Stimulated activated CD4-positive, alpha-beta T cell treated with anti-CD3 and anti-CD28 coated beads, Interleukin-15, amount 100 ng/mL, for 24 hours (primary cell): ENCODE measurements at places on chromosomes 12 and 14.
A peak's percentile ranks its signal among the peaks of the same experiment; 100 is the strongest.

DNA sequence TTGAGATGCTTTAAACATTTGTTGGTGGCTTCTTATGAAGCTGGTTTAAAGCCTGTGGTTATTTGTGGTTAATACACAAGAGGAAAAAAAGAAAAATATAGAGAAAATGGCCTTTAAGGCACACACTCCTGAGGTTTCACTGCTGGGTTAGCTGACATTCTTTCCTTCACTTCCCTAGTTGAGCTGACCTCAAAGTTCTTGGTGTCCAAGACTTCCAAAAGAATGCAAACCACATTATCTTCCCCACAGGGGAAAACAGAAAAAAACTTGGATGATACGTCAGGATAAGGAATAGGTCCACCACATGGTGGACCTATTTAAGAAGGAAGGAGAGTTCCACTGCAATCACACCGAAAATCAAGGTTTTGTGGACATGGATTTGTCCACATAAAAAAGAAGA lies 94.3 kb downstream of the SLC25A21 start:
- no peak for DNase-seq

DNA sequence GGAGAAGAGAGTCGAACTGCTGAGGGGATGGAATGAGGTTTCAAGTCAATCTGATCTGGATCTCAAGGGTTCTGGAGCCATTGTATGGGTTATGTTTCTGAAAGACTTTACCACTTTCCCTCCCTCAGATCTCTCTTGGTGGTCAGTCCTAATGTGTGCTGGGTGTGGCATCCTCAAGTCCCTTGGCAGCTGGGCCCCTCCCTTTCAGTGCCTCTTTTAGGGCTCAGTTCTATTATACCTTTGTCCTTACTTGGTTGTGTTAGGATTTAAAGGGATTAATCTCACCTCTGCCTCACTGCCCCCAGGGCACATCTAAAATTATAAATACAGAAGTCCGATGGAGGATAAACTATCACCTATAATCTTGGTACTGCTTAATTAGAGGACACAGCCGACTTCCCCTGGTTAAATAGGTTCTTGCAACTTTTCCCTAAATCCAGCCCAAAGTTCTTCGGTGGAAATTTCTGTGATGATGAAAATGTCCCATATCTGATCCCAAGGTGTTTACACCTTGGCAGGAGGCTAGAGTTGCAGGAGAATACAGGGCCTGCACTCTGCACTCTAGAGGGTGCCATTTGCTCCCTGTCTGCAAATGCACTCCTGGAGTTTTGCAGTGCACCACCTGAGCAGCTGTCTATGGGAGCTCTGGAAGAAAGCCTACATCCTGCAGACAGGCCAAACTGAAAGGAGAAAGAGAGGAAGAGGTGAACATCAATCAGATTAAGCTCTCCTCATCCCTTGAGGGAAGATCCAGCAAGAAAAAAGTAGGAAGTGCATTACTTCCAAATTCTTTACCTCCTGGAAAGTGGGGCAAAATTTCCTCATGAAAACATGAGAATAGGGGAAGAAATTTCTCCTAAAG lies 106.8 kb downstream of the NUAK1 start:
- DNase-seq, result no peak

GRCh38 chr14:63555572-63555971 lies 12.4 kb upstream of the PPP2R5E start:
- peak; percentile 20 for DNase-seq

DNA sequence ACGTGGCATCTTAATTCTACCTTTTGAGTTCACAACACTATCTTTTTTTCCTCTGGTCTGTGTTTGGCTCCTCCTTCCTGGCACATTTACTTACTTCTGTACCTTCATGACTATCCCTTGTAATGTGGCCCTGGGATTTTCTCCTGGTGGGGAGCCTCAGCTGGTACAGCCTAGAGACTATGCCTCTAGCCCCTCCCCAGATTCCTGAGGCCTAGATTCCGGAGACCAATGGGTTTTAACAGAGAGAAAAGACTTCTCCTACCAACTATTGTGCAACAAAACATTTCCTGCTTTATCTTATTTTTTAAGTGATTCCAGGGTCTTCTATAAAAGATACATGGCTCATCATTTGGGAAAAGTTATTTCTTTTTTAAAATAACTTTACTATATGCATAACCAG lies 216.2 kb upstream of the KRR1 start:
- no peak for DNase-seq

DNA sequence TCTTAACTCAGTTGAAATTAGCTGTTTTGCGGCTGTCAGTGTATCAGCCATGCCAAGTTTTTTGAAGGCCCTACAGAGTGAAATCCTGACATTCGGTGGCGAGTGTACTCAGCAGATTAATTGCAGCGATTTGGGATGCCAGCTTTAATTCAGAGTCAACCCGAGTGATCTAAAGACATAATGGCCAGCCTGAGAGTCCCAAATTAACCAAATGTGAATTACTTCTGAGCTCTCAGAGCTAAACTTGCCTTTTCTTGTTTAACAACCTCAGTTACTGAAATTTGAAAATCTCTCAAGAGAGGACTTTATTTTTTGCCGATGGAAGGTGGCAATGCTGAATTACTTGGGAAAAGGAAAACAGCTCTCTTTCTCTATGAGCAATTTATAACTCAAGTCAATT lies 148.5 kb downstream of the GLT1D1 start:
- no peak for DNase-seq

DNA sequence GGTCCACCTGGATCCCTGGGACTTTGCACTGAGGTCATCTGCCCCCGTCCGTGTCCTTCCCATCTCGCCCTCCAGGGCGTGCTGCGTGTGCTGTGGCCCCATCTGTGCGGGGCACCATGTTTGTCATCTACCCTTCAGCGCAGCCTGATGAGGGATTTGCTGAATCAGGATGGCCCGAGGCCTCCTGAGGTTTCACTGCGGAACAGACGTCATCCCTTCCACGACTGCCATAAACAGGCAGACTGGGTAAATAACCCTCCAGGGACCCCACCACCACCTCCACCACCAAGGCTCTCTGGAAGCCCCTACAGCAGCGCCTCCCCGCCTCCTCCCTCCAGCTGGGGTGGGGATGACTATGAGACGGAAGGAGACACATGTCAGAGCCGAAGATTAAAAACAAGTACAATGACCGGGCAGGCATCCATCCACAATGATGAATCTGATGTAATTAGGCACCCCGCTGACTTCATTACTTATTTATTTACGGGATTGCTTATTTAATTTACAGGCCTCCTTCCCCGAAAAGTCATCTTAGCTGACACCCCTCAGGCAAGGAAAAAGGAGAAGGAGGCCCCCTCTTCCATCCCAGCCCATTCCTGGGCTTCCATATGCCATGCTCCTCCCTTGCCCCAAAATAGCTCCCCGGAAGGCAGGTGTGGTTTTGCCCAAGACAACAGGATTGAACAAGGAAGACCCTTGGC lies 39.4 kb downstream of the NCOR2 start:
- DNase-seq, result no peak

DNA sequence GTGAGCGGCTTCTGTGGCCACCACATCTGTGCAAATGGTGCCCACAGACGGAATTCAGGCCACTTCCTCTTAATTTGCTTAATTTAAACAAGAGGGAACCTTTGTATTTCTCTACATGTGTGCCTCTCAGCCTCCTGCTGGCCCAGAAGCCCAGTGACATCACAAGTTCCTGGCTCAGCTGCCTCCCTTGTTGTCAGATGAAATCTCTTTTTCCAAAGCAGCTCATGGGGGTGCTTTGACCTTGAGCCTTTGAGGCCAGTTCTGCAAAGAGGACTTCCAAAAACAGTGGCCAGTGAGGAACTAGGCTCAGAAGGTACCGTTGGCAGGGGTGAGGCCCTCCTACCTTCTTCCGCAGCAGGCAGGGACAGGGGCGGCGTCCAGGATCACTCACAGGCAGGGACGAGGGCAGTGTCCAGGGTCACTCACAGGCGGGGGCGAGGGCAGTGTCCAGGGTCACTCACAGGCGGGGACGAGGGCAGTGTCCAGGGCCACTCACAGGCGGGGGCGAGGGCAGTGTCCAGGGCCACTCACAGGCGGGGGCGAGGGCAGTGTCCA lies 35.0 kb upstream of the GALNT9 start:
- no peak for DNase-seq

- no peak for DNase-seq
Measured at GRCh38 chr12:26954027-26954426, 15.8 kb downstream of the FGFR1OP2 start.

DNA sequence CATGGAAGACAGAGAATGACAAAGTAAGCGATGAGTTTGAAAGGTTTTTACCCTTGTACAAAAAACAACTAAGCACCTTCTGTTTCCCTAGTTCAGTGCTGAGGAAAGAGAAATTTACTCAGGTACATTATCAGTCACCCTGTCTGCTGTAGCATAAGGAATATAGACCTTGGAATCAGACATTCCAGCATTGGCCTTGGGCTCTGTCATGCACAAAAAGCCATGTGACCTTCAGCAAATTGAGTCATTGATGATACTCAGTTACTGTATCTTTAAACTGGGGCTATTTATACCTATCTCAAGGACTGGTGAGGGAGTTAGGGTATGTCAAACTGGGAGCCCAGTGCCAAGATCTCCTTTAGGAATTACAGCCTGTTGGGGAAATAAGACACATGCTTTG lies 19.3 kb upstream of the TCL1A start:
- DNase-seq, result no peak

DNA sequence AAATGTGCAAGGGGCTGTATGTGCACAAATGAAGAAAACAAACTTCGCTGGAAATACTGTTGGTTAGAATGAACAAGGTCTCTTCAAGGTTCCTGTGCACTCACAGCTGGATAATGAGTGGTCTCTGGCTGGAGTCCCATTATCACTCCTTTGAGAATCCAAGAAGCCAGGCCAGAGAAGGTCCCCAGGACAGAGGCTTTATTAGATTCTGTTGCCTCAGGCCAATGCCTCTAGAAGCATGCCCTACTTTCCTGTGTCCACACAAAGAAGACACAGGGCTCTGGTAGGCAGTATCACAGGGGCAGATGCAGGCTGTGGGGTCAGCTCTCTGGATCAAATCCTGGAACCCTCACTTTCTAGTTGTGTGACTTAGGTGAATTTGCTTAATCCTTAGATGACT lies 384.7 kb downstream of the GRIN2B start:
- DNase-seq, result no peak

DNA sequence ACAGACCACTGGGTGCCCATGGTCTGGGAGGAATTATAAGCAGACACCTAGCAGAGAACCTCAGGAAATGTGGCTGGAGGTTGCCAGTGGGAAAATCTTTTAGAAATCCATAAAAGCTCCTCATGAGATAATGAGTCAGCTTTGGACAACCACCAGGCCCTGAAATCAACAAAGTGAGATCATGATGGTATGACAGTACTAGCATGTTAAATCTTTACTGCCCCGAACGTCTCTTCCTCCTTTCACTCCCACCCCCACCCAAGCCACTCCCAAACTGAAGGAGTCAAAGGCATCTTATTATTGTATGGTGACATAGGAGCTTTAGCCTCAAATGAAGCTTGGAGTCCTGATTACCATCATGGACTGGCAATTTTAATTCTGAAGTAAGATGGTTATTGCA lies 240.0 kb downstream of the DIO2 start:
- DNase-seq, result no peak

GRCh38 chr12:116717466-116718437 lies 20.1 kb downstream of the SPRING1 start:
- DNase-seq, result no peak

GRCh38 chr14:76306131-76306530 lies 69.8 kb upstream of the ESRRB start:
- DNase-seq, result no peak

DNA sequence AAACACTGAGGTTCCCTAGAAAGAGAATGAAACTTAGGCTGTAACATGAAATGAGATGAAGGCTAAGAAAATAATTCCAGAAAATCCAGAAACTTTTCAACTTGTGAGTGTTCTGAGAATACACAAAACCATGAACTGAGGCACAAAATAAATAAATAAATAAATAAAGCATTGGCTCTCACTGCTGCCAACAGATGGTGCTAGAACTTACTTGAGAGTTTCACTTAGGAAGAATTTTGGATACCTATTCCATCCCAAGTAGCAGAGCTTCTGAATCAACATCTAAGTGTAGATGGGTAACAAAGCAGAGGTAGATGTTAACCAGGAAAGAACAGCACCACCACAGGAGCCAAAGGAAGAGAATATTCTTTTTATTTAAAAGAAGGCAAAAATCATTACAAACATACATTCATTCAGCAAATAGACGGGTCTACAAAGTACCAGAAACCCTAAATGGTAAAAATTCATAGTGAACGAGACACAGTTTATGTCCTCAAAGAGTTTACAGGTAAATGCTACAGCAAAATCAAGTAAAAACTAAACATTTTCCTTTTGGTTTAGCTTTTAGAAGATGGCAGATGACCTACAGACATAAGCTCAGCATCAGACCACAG lies 16.7 kb downstream of the EPS8 start:
- no peak for DNase-seq

GRCh38 chr12:120346681-120347080 lies 19.1 kb upstream of the PLA2G1B start:
- no peak for DNase-seq

GRCh38 chr14:37678916-37679315 lies 83.5 kb downstream of the TTC6 start:
- no peak for DNase-seq

GRCh38 chr14:37036669-37037341 lies 135.6 kb downstream of the SLC25A21 start:
- no peak for DNase-seq

GRCh38 chr14:31411218-31411727 lies 9.1 kb downstream of the HEATR5A start:
- DNase-seq, result no peak

- DNase-seq, result peak; percentile 58
Measured at GRCh38 chr12:107352347-107353081, 259.2 kb upstream of the CRY1 start.

GRCh38 chr14:39339003-39339402 lies 93.2 kb downstream of the FBXO33 start:
- no peak for DNase-seq
